ENCODE measurements at places on chromosomes 2 and 18. TPM values are rescaled to one million over a fixed set of nuclear protein-coding genes. Genes with fewer than 3 reads are reported as not detected.

The LIMS4 gene
- polyA plus RNA-seq: 2.6 TPM

The LCT gene
- not detected for polyA plus RNA-seq

The KRTCAP3 gene
- 2.6 TPM for polyA plus RNA-seq

The ST6GAL2 gene
- polyA plus RNA-seq: not detected

The CYTIP gene
- polyA plus RNA-seq: 270 TPM

The TSHZ1 gene
- 6.6 TPM for polyA plus RNA-seq

The MAL gene
- 355 TPM for polyA plus RNA-seq

The NT5DC4 gene
- polyA plus RNA-seq: not detected

DNA sequence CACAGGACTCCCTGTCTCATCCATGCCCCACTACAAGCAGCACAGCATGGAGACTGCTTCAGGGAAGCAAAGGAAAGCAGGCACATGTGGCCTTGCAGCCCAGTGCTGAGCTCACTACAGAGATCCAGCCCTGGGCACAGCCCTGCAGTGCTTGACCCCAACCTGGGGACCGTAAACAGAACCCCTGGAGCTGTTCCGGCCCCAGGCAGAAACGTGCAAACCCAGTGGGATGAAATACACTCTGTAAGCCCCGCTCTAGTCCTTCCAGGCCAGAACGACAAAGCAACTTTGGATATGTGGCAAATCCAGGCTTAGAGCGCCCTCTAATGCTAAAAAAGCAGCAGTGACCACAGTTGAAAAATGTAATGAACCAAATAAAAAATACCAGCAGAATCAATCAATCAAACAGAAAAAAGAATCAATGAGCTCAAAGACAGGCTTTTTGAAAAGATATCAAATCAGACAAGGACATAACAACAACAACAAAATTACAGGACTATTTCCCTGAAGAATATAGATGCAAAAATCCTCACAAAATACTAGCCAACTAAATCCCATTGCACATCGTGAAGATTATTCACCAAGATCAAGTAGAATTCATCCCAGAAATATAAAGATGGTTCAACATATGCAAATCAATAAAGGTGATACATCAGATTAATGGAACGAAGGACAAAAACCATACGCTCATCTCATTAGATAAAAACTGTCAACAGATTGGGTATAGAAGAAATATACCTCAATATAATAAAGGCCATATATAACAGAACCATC, 45.6 kb downstream of the ZNF519 start:
- H3K4me1 ChIP-seq: no peaks in the 10 kb centered on the region
- H3K27ac ChIP-seq: no peak overlapping the region
- no peaks in the 10 kb centered on the region for H3K27me3 ChIP-seq
- H3K36me3 ChIP-seq: no peaks in the 10 kb centered on the region

DNA sequence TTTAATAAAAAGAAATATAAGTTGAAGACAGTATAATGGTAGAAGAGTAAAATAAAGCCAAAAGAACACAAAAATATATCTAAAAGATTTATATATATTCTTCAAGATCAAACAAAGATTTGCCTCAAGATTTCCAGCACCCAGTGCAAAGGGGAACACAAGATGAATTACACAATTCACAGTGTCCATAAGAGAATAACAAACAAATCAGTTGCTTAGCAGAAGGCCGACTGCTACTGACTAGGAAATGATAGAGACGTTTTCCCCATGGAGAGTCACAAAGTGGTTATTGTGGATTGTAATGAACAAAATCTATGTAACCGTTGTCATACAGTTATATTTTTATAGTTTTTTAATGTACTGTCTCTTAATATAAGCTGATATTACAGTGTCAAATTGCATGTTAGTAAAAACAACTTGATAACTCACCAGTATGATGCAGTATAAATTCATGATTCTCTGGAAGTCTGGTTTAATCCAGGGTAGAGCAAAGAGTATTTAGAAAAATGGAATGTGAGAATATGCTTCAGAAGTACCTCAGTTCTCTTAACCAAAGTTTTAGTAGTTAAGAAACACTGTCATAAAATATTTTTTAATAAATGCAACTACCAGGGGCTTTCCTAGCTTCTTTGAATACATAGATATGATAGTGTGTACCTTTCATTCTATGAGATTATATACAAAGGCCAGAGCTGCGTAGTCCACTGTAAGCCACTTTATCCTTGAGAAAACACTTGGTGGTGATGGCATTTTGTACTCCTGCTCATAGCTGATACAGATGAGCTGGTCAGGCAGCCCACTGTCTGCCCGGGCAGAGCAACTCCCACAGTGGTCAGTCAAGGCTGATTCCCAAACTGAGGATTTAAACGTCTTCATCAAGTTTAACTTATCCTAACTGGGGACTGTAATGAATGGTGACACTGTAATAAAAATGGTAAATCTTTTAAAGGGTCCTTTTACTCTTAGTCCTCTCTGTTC, 180.5 kb upstream of the DTNA start:
- no peaks in the 10 kb centered on the region for H3K36me3 ChIP-seq
- H3K4me1 ChIP-seq: no peaks in the 10 kb centered on the region
- no peak for DNase-seq
- no peaks in the 10 kb centered on the region for H3K27me3 ChIP-seq

- no peaks in the 10 kb centered on the region for H3K36me3 ChIP-seq
- H3K27ac ChIP-seq: no peak overlapping the region
- H3K4me3 ChIP-seq: no peak overlapping the region
- no peaks in the 10 kb centered on the region for H3K27me3 ChIP-seq
Observed at GRCh38 chr2:181371782-181372645, 85.2 kb upstream of the ITGA4 start.

- no peaks in the 10 kb centered on the region for H3K4me1 ChIP-seq
- no peaks in the 10 kb centered on the region for H3K36me3 ChIP-seq
- H3K4me3 ChIP-seq: no peak overlapping the region
- peaks cover 2% of the 10 kb centered on the region for H3K27me3 ChIP-seq
Observed at GRCh38 chr2:41836948-41837347, 210.9 kb upstream of the PKDCC start.

DNA sequence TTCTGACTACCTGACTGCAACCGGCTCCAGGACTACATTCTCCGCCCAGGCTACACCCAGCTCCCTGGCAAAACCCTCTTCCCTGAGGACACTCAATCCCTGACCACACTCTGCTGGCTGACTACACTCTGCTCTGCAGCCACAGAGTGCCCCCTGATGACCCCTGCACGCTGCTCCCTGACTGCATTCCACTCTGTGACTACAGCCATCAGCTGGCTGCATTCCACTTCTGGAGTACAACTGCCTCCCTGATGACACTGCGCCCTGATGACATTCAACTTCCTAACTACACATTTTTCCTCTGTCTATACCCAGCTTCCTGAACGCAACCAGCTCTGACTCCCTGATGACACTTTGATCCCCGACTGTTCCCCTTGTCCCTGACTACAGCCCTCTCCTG, 71.3 kb upstream of the NRXN1 start:
- no peak for DNase-seq
- no peaks in the 10 kb centered on the region for H3K4me1 ChIP-seq
- no peaks in the 10 kb centered on the region for H3K36me3 ChIP-seq
- no peak overlapping the region for H3K27ac ChIP-seq
- H3K27me3 ChIP-seq: no peaks in the 10 kb centered on the region
- H3K4me3 ChIP-seq: no peak overlapping the region

DNA sequence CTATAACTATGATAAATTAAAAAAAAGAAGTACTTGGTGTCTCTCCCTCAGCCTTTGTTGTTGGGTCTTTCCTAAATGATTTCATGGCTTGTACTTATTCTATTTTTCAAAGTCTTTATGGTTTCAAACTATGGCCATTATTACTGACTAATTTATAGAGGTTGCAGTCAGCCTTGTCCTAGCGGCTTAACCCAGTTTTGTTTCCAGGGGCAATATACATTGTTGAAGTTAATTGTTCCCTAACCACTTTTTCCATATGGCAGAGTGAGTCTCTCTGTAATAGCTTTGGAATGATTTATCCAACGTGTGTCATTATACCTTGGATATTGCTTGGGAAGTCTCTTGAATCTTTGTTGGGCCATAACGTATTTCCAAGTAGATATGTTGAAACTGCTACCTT, 408.8 kb downstream of the HRH4 start:
- H3K27me3 ChIP-seq: no peaks in the 10 kb centered on the region
- no peaks in the 10 kb centered on the region for H3K36me3 ChIP-seq
- no peaks in the 10 kb centered on the region for H3K4me1 ChIP-seq
- no peak overlapping the region for H3K4me3 ChIP-seq
- no peak for DNase-seq

DNA sequence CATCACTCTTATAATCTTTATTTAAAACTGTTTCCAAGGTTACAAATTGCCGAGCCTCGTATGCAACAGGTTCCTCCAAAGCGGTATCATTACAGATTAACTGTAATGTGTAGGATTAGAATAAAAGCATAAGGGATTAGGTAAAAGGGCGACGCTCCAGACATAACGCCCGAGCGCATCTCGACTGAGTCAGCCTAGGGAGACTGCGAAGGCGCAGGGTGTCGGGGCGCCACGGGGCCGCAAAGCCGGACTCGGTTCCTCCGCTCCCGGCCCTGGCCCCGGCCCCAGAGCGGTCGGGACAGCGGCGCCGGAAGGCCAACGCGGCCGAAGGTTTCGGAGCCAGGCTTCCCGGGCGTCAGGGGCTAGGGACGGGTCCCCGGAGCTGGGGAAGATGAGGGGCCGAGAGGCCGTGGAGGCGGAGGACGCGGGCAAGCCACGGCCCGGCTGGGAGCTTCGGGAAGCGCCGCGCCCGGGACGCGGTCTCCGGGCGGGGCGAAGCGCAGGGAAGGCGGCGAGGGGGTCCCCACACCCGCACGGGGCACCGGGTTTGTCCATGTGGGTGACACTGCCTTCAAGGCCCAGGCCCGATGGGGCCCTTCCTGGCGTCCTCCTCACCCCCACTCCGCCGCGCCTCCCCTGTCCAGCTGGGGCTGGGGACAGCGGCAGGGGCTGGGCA, 12.9 kb upstream of the SIX3 start:
- no peaks in the 10 kb centered on the region for H3K36me3 ChIP-seq
- no peak overlapping the region for H3K4me3 ChIP-seq
- H3K27me3 ChIP-seq: peaks cover 15% of the 10 kb centered on the region
- no peaks in the 10 kb centered on the region for H3K4me1 ChIP-seq
- H3K27ac ChIP-seq: no peak overlapping the region

DNA sequence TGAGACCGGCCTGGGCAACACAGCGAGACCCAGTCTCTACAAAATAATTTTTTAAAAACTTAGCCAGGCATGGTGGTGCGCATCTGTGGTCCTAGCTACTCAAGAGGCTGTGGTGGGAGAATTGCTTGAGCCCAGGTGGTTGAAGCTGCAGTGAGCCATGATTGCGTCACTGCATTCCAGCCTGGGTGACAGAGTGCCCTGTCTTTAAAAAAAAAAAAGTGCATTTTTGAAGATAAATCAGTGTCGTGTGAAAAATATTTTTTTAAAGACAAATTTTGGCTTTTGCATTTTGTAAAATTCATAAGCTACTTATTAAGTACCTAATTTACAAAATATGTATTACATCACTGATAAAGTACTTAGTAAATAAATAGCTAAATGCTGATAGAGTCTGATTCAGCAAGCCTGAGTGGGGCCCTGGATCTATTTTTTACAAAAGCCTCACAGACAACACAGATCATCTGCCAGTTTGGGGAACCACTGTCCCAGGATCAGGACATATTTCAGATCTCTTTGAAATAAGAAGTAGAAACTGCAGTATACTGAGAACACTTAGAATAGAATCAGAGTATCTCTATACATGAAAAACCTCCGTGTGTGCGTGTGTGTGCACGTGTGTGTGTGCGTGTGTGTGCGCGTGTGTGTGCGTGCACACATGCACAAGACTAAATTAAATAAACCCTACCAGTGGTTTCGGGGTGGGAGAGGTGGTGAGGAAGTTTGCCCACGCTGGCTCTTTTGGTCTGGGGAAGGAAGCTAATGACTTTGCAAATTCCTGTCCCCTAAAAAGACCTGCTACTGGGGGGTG, 61.6 kb downstream of the AAK1 start:
- peaks cover 87% of the 10 kb centered on the region for H3K4me1 ChIP-seq
- H3K27ac ChIP-seq: peak overlapping the region; percentile 34
- H3K27me3 ChIP-seq: no peaks in the 10 kb centered on the region
- H3K4me3 ChIP-seq: no peak overlapping the region

- H3K4me1 ChIP-seq: no peaks in the 10 kb centered on the region
- H3K36me3 ChIP-seq: no peaks in the 10 kb centered on the region
- peak; percentile 43 for DNase-seq
- no peak overlapping the region for H3K4me3 ChIP-seq
Observed at GRCh38 chr2:55718165-55719008, 24.7 kb upstream of the PNPT1 start.

DNA sequence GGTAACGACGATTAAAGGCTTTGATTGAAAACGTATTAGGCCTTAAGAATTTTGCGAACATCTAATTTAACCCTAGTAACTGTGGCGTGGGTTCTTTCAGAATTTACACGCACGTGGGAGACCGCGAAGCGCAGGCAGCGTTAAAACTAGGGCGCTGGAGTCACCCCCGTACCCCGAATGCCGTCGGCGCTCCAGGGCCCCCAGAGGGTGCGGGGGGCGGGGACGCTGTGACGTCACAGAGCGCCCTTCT, 673 bp upstream of the SMCHD1 start:
- peak overlapping the region; percentile 94 for H3K4me3 ChIP-seq
- peak overlapping the region; percentile 100 for H3K27ac ChIP-seq
- peak; percentile 79 for DNase-seq
- peaks cover 36% of the 10 kb centered on the region for H3K4me1 ChIP-seq

DNA sequence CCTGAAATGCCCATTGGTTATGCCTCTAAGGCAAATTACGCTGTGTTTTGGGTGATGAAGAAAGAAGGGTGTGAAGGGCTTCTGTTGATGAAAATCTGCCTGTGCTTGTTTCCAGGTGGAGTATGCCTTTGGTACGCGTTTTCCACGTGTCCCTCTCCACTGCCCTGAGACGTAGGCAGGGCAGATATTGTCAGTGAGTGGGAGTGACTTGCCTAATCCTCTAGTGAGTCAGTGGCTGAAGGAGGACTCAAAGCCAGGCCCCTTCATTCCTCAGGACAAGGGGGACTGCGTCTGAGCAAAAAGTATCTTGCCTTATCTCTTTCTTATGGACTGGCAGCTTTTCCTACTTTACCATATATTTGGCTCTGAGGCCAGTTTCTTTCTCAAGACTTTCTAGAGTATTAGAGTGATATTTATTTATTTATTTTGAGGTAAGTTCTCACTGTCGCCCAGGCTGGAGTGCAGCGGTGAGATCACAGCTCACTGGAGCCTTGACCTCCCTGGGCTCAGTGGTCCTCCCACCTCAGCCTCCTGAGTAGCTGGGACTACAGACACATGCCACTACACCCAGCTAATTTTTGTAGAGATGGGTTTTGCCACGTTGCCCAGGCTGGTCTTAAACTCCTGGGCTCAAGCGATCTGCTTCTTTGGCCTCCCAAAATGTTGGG, 10.2 kb downstream of the RALB start:
- no peak for DNase-seq
- no peaks in the 10 kb centered on the region for H3K36me3 ChIP-seq
- H3K27ac ChIP-seq: no peak overlapping the region
- H3K4me3 ChIP-seq: no peak overlapping the region
- H3K4me1 ChIP-seq: no peaks in the 10 kb centered on the region

GRCh38 chr2:172978063-172978383, 97.6 kb upstream of the MAP3K20 start:
- H3K4me1 ChIP-seq: no peaks in the 10 kb centered on the region
- no peak for DNase-seq
- no peaks in the 10 kb centered on the region for H3K27me3 ChIP-seq
- no peak overlapping the region for H3K4me3 ChIP-seq
